ENCODE measurements at places on chromosomes 16 and 17.

- DNase-seq, result no peak
Observed at GRCh38 chr17:8574687-8575086, 55.8 kb downstream of the MYH10 start.

DNA sequence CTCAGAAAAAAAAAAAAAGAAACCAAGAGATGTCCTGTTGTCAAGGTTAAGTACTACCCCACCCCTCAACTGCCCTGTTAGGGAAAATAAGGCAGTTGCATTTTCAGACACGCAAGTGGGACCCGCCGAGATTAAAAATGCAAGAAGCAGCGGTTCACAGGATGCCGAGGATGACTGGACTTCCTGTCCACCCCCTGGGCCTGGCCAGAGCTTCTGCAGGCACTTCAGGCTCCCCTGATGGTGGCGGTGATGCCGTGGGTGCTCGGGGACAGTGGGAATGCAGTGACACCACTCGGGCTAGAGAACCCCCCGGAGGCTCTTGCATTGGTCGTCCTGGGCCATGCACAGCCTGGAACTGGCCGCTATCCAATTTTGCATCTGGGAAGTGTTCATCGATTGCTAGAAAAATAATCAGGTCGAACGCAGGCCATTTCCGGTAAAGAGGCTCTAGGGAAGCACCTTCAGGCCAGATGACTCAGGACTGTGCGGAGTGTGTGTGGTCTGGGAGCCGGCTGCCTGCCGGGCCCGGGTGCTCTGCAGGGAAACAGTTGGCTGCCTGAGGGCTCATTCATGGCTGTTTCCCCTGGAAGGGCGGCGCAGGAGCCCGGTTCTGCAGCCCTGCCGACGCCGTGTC is 13.4 kb upstream of the CRISPLD2 start:
- DNase-seq, result no peak

- DNase-seq, result no peak
Observed at GRCh38 chr16:85733155-85733838, 17.6 kb downstream of the C16orf74 start.

DNA sequence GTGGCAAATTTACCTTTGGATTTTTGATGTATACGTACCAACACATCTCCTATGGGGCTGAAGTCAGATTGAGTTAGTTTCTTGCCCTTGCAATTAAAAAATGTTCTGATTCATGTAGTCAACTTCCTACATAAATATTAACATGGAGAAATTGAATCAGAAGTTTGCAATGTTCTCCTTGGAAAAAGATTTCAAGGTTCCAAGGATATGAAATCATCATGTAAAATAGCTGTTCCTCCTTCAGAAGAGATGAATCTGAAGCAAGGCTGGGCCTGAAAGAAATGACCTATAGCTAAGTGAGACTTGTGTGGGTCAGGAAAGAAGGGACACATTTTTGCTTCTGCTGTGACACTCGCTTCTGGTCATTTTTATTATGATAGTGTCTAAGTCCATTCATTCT is 131.7 kb downstream of the RGS9 start:
- DNase-seq, result no peak

DNA sequence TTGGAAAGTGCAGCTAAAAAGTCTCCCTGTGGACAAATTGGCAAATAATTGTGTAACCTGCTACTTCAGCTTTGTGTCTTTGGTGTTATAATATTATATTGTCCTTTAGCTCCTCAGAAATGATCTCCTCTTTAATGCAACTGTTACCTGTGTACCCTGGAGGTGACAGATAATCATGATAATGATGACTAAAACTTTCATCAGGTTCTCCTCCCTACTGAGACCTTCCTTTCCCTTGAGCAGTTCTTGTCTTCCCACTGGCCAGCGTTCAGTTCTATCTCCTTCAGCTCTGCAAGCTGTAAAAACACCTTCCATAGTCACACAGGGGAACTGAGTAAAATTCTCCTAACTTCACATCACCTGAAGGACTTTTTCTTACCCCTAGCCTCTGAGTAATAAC is 14.7 kb downstream of the KRT12 start:
- DNase-seq, result no peak

- DNase-seq, result no peak
Observed at GRCh38 chr17:73411313-73411747, 99.5 kb upstream of the CDC42EP4 start.

- DNase-seq, result peak; percentile 50
Observed at GRCh38 chr17:9479964-9480363, 95.7 kb downstream of the STX8 start.

DNA sequence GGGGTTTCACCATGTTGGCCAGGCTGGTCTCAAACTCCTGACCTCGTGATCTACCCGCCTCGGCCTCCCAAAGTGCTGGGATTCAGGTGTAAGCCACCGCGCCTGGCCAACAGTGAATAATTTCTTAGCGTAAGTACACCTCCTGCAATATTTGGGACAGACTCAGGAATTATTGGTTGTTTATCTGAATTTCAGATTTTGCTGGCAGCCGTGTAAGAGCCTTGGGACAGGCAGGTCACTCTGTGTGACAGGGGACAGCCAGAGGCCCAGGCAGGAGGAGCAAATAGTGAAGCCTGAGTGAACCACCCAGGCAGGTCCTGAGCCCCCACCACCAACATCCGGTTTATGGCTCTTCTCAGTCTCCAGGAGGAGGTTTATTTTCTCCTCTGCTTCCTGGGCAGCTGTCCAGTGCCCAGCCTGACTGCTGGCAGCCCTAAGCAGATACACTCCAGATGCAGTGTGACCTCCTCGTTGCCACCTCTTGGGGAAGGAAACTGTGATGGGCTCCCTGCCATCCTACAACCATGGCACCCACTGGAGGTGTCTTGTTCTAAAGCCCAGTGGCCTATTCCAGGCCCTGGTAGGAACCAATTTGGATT is 26.2 kb upstream of the ADORA2B start:
- no peak for DNase-seq

DNA sequence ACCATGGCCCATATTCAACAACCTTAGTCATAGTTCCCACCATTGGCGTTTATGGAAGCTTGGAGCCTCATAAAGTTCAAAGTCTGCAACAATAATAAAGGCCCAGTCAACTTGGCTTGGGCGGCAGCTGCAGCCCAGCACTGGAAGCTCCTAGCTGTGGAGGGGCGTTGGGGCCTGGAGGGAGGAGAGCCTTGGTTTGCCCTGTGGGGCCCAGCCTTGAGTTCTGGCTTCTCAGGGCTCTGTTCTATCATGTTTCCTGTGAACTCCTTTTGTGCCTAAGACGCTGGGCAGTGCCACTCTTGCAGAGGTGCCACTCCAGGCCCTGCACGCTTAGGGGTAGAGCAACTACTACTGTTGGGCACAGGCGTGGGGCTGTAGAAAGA is 927 bp upstream of the ENGASE start:
- DNase-seq, result no peak

DNA sequence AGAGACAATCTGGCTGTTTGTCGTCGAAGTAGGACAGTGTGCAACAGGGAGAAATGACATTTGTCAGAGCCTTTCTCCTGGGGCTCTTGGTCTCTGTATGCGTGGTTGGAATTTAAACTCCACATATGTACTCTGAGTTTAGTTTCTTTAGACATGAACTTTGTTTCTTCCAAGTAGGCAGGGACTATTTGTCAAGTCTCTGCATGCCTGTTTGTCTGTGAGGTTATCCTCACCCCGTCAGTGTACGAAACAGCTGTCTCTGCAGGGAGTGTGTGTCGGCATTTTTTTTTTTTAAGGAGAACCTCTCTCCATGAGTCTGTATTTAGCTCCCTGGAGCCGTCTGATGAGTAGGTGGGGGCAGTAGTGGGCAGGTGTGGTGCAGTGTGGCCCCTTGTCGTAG is 29.7 kb downstream of the NDEL1 start:
- DNase-seq, result no peak

DNA sequence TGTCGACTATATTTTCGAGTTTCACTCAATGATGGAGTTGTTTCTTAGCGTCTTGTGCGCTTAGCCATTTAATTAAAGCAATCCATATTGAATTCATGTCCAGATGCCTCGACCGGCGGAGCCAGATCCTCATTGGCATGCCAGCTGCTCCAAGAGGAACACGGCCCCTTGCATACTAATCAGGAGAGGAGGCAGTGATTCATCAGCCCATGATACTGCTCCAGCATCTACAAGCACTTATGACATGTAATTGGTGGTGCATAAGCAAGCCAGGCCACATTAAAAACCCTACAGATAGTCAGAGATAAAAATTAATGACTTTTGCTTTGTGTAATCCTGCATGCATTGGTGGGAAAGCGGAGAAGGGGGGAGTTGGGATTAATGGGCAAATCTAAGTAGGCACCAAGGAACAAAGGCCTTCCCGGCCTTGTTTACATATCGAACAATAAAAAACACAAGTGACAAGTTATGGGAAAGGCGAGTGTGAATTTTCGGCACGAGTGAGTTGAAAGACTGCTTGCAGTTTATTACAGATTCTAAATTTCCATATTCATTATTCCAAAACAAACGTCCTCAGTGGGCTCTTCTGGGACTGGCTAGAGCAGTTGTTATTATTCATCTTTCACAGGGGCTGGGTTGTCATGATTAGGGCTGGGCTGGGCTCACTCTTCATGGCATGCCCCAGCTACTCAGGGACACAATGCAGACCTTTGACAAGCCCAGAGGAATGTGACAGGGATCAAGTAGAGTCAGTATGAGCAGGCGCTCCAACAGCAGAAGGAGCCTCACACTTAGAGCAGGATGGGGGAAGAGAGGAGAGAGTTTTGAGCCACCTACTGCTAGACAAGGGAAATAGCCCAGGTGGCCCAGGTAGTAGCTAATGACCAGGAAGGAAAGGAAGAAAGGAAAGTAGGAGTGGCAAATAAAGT is 281.7 kb upstream of the ZFHX3 start:
- no peak for DNase-seq

DNA sequence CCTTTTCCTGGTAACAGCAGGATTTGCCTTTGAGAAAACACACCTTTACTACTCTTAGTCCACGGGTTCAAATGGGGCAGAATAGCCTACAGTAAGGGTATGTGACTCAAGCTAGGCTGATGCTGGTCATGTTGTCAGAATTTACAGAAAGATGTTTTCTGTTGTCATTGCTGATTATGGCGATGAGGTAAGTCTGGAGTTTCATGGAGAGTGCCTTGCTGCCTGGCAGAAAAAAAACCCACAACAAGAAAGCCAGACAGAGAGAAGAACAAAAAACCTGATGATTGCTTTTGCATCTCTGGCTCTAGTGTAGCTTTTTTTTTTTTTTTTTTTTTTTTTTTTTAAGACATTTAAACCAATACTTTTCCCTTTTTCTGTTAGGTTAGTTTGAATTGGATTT is 47.9 kb downstream of the SLC6A4 start:
- DNase-seq, result no peak

GRCh38 chr16:65104471-65104870 is 17.4 kb downstream of the CDH11 start:
- no peak for DNase-seq

DNA sequence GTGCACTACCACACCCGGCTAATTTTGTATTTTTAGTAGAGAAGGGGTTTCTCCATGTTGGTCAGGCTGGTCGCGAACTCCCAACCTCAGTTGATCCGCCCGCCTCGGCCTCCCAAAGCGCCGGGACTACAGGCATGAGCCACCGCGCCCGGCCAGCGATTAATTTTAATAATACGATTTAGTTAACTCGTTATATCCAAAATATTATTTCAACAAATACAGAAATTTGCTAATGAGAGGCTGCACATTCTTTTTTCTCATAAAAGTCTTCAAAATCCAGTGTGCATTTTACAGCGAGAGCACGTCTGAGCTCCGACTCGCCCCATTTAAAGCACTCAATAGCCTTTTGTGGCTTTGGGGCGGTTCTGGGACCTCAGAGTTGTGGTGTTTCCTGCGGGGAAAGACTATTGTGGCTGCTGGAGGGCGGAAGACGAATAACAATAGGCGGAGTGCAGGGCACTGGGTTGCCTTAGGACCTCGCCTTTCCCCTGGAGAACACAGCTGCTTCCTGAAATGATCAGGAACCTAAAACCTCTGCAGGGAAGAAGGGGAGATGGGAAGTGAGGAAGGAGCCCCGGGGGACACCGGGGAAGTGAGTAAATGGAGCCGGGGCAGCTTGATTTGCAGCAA is 2.9 kb upstream of the ZSCAN10 start:
- DNase-seq, result no peak

- no peak for DNase-seq
Observed at GRCh38 chr17:8438441-8438840, 2.8 kb downstream of the NDEL1 start.

DNA sequence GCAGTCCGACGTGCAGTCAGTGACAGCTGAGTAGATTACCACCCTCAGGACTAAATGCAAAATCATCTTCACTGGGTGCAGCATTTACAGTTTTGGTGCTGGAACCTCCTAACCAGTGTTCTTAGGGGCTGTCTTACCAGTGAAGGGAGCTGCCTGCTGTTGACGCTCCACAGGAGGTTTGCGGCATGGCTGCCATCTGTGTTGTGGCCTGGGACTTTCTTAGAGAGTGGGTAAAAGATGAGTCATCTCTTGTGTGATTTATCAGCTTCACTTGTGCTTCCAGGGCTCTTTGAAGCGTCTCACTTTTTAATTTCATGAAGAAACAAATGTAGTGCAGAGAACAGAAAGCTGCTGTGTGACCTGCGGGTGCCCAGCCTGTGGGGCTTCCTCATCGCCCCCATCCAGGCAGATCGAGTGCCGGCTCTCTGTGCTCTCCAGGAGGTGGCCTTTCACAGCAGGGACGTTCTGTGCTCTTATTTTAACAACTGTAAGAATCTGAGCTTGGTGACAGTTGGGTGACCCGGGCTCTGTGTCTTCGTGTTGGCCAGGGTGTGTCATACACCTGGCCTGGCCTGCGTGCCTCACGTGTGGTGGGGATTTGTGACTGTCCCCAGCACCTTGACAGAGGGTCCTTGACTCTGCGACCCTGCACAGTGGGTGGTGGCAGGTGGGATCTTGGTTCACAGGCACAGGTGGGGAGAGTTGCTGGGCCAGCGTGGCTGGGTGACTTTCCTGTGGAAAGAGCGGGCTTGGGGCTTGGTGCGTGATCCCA is 24.3 kb upstream of the ZNF750 start:
- no peak for DNase-seq

DNA sequence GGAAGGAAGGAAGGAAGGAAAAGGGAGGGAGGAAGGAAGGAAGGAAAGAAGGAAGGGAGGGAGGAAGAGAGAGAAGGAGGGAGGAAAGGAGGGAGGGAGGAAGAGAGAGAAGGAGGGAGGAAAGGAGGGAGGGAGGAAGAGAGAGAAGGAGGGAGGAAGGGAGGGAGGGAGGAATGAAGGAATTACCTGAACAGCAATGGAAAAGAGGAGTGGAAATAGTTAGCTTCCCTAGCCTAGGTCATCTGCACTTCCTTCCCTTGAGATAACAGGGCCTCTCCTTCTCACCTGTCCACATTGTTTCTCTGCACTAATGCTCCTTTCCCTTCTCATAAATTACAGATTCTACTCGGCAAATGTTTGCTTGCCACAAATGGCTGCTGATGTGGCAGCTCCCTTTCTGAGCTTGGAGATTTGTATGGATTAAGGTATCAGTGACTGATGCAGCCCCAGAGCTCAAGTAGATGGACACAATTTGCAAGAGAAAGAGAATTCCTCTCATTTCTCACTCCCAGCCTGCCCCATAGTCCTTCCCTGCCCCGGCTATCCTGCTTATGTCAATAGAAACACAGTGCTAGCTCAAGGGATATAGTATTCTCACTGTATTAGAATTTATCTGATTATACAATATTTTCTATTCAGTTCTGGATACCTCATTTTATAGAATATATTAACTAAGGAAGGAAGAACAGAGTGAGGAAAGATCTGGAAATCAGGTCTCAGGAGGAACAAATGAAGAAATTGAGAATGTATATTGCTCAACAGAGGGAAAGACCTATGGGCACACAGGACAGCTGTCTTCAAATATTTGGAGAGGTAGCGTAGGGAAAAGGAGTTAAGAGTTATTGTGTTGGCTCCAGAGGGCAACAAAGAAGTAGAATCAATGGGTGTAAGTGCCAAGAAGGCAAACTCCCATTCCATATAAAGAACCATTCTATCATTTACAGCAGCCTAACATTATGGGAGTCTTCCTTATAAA is 14.6 kb downstream of the HOXB1 start:
- DNase-seq, result no peak
